Kidney epithelial cell (primary cell): ENCODE measurements at places on chromosomes 3 and 15. TPM values are rescaled to one million over a fixed set of nuclear protein-coding genes. Genes with fewer than 3 reads are reported as not detected.

TRPC1 gene
- total RNA-seq, result 5.6 and 10.3 TPM in 2 replicates

KLHL6 gene
- not detected in 2 replicates for total RNA-seq

ERICH6 gene
- total RNA-seq, result 0.07 TPM in 1 of 2 replicates, not detected in the other

- no peak for DNase-seq
Observed at GRCh38 chr3:73653351-73653750, 28.6 kb upstream of the PDZRN3 start.

- DNase-seq, result no peak
Observed at GRCh38 chr3:81793410-81793809, 32.0 kb upstream of the GBE1 start.

GRCh38 chr3:179558742-179559364 is 3.9 kb upstream of the ACTL6A start:
- DNase-seq, result no peak

- no peak for DNase-seq
Observed at GRCh38 chr15:43433165-43433564, 59.8 kb downstream of the TP53BP1 start.

DNA sequence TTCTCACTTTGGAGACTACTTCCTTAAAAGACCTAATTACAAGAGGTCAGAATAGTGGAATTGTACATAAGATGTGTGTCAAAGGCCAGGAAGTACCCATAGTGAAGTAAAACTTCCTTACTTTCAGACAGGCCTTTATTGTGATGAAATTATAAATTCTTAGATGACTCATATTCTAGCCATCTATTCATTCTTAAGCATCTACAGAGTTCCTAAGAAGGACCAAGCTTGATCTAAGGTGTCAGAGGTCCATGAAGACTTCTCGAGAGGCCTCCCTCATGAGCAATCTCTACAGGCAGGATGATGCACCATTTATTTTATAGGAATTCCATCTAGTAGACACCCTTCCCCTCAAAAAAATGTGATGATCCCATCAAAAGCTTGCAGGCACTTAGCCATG is 493.3 kb downstream of the MAGI1 start:
- DNase-seq, result no peak

GRCh38 chr15:60002528-60003218 is 1.4 kb upstream of the FOXB1 start:
- DNase-seq, result no peak
